CD4-positive, alpha-beta T cell treated with Interleukin-6 at 100 ng/mL for 8 hours (primary cell): ENCODE measurements at places on chromosomes 2 and 18.

DNA sequence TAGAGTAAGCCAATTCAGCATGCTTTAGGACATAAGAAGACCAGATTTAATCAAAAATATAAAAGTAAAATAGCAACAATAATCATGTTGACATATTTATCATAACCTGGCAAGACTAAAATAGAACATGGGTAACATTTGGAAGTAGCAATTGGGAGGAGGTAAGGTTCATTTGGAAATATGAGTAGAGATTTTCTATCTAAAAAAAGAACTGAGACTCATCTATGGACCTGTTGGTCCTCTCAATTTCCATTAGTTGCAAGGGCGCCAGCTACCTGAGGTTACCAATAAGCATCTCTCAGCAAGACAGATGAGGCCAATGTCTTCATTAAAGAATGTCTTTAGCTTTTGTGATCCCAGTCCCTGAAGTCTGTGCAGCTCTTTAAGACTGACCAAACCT lies 196.0 kb downstream of the IRS1 start:
- no peak for DNase-seq

DNA sequence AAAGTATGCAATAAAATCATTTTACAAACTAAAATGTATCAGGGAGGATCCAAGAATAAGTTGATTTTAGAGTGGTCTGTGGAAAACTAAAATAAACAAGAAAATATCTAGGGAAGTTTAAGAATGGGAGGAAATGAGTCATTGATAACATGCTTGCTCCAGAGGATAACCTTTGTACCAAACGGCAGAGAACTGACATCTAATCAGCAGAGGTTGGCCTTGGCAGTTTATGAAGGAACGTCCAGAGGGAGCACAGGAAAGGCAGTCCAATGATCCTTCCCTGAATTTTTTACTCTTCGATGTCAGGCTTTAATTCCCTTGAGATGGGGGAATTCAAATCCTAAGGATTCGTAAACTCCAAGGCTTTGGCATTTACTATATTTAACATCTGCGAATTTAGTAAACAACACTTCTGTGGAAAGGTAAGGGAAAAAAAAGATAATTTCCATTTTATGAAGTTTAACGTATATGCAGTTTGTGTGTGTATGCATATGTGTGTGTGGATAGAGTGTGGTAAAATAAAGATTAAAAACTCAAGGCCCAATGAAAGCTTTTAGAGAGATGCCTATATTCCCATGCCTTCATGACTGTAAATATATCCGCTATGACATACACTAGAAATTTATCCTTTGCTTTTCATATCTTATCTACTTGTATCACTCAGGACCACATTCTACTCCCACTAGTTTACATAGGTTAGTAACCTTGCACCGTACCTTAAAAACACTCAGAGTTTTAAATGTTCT lies 8.7 kb upstream of the INPP1 start:
- no peak for DNase-seq

GRCh38 chr2:68964282-68964681 lies 10.2 kb upstream of the GKN1 start:
- DNase-seq: no peak

- DNase-seq: no peak
These were observed 271.6 kb upstream of the MGAT5 start for GRCh38 chr2:133982256-133982655.

- no peak for DNase-seq
These were observed 121.8 kb downstream of the SETBP1 start for GRCh38 chr18:44802508-44802907.

GRCh38 chr2:201093573-201093972 lies 21.8 kb downstream of the NDUFB3 start:
- no peak for DNase-seq
